ENCODE measurements at places on chromosomes 12 and 14. TPM values are rescaled to one million over a fixed set of nuclear protein-coding genes. Genes with fewer than 3 reads are reported as not detected.

- DNase-seq: no peak
Measured at GRCh38 chr14:42703501-42703900, 1096.8 kb downstream of the LRFN5 start.

GRCh38 chr14:52363041-52363704 lies 49.1 kb downstream of the PTGER2 start:
- no peak for DNase-seq

GRCh38 chr14:71096947-71097346 lies 189.7 kb downstream of the PCNX1 start:
- no peak for DNase-seq

The KLRB1 gene
- total RNA-seq: 1.4 TPM

GRCh38 chr12:71461787-71462328 lies 22.3 kb downstream of the LGR5 start:
- no peak for DNase-seq
